Glomerular endothelial cell (primary cell): ENCODE measurements at places on chromosomes 6 and 20. TPM values are rescaled to one million over a fixed set of nuclear protein-coding genes. Genes with fewer than 3 reads are reported as not detected.

GRCh38 chr20:24531631-24532419 is 62.4 kb downstream of the SYNDIG1 start:
- DNase-seq, result no peak

- no peak for DNase-seq
Measured at GRCh38 chr20:49169547-49169946, 18.6 kb downstream of the STAU1 start.

- DNase-seq, result no peak
Measured at GRCh38 chr20:63626424-63627128, at the start of gene GMEB2. TSS of gene GMEB2 (minus strand) at chr20:63627101. CDS start at chr20:63619397, 7,704 bp downstream.

DNA sequence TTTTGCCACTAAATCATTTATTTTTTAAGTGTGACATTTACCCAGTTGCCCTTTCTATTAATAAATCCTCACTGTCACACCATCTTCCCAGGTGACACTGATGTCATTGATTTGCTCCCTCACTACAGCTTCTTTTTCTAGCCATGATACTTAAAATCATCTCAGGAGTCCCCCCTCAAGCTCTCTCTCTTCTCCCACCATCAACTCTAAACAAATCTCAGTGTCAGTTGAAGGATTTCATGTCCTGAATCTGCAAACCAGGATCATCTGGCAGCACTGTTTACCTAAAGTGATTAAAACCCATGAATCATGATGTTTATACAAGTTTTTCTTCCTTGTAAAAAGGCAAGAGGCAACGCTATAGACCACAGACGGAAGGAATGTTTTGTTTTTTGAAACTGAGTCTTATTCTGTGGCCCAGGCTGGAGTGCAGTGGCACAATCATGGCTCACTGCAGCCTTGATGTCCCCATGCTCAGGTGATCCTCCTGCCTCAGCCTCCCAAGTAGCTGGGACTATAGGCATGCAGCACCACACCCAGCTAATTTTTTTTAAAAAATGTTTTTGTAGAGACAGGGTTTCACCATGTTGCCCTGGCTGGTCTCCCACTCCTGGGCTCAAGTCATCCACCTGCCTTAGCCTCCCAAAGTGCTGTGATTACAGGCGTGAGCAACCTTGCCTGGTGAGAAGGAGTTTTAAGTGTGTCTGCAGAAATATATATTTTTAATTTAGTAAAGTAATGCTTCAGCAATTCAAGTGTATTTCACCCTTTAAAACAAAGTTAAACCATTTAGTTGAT is 30.1 kb upstream of the SH3BGRL2 start:
- no peak for DNase-seq

The TUBB gene
- 842 and 878 TPM in 2 replicates for total RNA-seq

The RFX6 gene
- not detected in 2 replicates for total RNA-seq

DNA sequence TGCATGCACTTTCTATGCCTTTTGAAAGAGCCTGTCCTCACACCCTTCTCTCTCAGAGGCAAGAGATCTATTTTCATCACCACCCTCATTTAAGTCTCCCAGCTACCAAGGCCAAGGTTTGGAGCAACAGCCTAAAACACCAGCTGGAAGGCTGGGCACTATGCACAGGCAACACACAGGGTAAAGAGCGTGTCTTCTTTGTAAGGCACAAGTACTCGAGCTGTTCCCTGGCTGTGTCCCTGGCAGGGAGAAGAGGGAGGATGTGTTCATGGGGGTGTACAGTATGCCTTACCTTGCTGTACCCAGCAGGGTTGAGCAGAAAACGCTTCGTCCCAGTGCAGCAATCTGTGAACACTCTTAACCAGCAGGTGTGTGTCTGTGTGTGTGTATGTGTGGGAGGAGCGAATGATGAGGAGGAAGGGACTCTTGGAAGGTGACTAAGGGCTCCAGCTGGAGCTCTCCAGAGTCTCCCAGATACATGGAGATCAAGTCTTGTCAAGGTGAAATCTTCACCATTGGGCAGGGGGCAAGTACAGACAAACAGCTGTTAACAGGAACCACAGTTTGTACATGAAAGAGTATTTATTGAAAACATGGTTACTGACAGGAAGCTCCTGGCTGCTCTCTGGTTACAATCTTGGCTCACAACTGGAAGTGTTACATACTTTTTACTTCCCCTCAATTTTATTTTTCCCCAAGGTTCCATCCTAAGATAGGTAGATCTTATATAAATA is 40.8 kb downstream of the ELMO2 start:
- no peak for DNase-seq

- DNase-seq, result no peak
Measured at GRCh38 chr6:446418-447366, 55.1 kb downstream of the IRF4 start.

The KHDC1L gene
- not detected in 2 replicates for total RNA-seq

DNA sequence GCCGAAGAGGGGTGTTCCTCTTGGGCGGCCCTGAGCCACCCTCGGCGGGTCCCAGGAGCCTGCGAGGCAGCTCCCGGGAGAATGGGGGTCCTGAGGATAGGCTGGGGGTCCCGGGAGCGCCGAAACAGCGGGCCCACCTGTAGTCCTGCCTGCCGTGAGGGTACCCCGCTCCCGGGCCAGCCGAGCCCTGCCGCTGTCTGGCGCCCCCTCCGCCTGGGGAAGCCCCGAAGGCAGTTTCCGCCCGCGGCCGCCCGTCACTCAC is 280 bp downstream of the SPATA2 start:
- DNase-seq, result no peak

The RIPPLY2 gene
- total RNA-seq, result not detected in 2 replicates

GRCh38 chr6:167904791-167905190 is 78.1 kb downstream of the AFDN start:
- DNase-seq, result no peak

The OTOR gene
- not detected in 2 replicates for total RNA-seq

DNA sequence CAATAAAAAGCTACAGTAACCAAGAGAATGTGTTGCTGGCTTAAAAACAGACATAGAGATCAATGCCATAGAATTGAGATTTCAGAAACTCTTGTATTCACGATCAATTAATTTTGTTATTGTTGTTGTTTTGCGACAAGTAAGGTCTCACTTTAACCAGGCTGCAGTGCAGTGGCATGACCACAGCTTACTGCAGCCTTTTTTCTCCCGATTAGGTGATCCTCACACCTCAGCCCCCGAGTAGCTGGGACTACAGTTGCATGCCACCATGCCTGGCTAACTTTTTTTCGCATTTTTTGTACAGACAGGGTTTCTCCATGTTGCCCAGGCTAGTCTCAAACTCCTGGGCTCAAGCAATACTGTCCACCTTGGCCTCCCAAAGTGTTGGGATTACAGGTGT is 42.2 kb downstream of the RANBP9 start:
- no peak for DNase-seq

DNA sequence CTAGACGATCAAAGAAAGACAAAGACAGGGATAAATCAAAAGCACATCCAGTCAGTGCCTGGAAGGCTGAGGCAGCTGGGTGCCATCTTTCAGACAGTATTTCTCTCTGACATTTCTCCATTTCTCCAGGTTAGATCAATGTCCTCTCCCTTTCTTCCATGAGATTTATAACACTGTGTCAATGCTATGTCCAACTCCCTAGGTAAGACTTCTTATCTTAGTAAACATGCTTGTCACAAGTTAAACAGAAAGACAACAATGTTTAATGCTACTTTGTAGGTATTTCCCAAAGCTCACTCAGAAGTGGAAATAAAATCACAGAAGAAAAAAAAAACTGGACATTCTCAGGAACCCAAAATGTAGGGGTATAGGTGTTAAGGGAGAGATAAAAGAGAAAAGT is 113.9 kb downstream of the GPR63 start:
- DNase-seq, result no peak

The PRICKLE4 gene
- total RNA-seq, result 5.4 and 6.4 TPM in 2 replicates

The TRIM10 gene
- not detected in 2 replicates for total RNA-seq

GRCh38 chr6:150745896-150746295 is 119.6 kb upstream of the MTHFD1L start:
- DNase-seq, result no peak

DNA sequence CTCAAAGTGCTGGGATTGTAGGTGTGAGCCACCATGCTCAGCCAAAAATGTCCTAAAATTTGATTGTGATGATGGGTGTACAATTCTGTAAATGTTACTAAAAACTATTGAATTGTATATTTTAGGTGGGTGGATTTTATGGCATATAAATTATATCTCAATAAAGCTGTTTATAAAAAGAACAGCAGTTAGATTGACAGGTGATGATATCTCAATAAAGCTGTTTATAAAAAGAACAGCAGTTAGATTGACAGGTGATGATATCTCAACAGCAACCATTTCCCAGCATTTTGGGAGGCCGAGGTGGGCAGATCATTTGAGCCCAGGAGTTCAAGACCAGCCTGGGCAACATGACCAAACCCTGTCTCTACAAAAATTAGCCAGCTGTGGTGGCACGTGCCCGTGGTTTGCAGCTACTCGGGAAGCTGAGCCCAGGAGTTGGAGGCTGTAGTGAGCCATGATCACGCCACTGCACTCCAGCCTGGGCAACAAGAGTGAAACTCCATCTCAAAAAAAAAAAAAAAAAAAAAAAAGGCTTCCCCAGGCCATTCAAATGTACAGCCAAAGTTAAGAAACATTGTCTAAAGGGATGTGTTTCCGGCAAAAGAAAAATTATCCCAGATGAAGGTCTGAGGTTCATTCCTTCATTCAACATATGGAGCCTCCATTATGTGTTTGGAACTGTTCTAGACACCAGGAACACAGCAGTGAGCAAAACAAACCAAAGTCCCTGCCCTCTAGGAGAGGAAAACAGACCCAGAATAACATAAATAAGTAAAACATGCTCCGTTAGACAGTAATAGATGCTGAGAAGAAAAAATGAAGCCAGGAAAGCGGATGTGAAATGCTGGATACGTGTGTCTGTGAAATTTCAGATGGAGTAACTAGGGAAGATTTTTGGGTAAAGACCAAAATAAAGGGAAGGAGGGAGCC is 1.6 kb upstream of the RBCK1 start:
- no peak for DNase-seq

The SRMS gene
- not detected in 2 replicates for total RNA-seq

DNA sequence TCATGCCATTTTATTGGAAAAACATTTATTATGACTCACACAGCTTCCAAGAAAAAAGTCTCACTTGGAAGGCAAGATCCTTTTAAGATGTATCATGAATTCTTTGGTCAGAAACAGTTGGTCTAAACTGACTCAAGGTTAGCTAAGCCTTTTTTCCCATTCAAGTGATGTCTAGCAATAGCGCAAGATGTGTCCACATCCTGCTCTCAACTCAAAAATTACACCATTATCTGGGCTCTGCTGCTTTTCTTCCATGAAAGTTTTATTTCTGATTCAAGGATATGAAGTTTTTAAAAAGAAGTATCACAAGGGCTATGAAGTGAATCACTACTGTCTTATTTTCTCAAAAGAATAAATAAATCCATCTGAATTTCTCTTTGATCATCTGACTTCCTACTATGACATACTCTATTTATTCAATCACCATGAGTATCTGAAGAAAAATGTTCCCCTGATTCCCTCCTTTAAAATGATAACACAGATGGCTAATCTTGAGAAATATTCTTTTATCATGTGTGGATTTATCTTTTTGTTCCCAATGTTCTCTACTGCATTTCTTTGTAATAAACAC is 139.2 kb downstream of the AHI1 start:
- DNase-seq, result no peak

GRCh38 chr6:28543651-28544610 is 18.2 kb downstream of the GPX5 start:
- DNase-seq, result no peak

The CENPW gene
- total RNA-seq, result 0.82 and 4.9 TPM in 2 replicates

The APOM gene
- total RNA-seq, result not detected in 2 replicates

The SLC26A8 gene
- total RNA-seq, result not detected in 2 replicates

GRCh38 chr6:15402406-15403045 is 156.7 kb downstream of the JARID2 start:
- DNase-seq, result no peak

DNA sequence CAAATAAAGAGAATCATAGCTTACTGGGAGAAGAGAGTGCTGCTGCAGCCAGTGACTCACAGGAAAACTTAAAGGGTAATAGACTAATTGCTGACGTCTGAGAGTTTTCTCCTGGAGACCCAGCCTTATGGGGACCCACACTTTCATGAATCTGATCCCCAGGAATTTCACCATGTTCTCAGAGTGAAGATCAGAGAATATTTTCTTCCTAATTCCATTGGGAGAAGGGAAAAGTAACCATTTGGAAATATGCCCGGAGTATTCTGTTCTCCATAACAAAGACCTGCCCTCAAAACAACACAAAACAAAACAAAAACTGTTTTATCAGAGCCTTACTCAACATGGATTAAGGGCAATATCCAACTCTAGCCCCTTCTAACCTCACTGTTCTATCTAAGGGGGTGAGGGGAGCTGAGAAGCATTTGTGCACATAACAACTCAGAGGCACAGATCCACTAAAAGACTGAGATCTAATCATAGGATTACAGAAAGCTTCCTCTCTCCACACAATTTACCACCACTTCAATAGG is 168.2 kb upstream of the SSTR4 start:
- no peak for DNase-seq

DNA sequence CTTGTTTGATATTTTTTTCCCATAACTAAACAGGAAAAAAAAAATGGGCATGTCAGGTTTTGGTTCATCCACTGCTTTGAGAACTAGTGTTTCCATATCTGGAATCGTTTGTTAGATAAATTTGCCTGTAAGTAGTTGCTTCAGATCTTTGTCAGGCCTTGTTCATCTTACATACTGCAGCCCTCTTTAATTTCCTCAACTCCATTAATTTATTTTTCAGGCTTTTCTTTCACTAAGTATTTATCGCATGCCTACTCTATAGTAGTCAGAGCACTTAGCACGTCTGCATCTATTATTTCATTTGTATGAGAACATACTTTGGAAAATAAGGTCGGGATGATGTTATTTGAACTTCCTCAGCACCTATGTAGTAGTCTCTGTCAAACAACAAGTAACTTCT is 80.9 kb downstream of the CAP2 start:
- no peak for DNase-seq

DNA sequence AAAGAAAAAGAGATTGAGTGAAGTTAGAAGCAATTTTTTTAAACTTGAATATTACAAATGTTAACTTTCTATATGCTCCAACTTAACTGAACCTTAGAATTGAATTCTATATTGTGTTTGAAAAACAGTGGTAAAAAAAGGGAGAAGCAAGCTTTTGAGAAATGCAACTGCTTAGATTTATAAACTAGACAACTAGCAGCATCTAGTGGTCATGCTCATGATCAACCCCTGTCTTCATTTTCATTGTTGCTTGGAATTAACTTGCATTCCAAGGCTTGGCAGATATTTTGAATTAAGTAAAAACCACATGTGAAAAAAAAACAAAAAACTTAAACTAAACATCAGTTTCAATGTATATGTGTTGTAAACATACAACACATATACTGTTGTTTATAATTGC is 113.1 kb downstream of the C6orf58 start:
- no peak for DNase-seq

The CLVS2 gene
- 0.06 TPM in 1 of 2 replicates, not detected in the other for total RNA-seq

DNA sequence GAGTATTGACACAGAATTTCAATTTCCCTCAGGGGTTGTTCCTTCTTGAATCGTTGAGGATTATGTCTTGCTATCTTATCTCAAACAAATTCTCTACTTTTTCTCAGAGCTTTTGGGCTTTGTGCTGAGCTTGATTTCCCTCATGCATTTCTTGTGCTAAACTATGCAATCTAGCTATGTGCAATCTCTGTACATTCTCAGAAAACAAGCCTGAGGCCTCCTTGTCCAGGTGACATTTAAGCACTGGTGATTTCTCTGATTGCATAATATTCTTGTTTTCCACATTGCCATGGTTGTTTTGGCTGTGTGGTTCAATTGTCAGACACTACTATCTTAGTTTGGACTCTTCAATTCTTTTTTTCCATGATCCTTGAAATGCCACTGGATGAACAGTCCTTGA is 81.2 kb upstream of the MAN1A1 start:
- DNase-seq, result no peak

The THBD gene
- total RNA-seq, result 20.7 and 33.1 TPM in 2 replicates

GRCh38 chr6:68730291-68731054 is 95.4 kb downstream of the ADGRB3 start:
- DNase-seq, result no peak

The FLRT3 gene
- total RNA-seq, result 2.0 and 5.3 TPM in 2 replicates
